ENCODE measurements at places on chromosomes 7 and 10.

DNA sequence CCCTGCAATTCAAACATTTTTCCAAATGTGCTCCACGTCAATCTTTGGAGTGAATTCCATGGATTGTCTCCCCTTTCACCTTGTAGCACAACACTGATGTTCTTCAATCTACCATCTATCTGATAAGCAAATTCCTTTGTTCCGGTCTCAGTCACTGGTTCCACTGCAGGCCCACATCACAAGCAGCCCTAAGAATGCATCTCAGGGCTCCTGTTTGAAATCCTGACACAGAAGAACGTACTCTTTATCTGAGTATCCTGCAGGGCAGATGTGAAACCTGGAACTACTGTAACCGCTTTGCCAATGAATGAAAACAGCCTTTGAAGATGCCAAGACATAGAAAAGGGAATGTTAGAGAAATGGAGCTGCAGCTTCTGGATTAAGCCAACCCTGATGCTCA, 62.9 kb upstream of the FAM133B start:
- no peak for DNase-seq

- DNase-seq = no peak
Observed at GRCh38 chr7:24378871-24379616, 95.1 kb downstream of the NPY start.

DNA sequence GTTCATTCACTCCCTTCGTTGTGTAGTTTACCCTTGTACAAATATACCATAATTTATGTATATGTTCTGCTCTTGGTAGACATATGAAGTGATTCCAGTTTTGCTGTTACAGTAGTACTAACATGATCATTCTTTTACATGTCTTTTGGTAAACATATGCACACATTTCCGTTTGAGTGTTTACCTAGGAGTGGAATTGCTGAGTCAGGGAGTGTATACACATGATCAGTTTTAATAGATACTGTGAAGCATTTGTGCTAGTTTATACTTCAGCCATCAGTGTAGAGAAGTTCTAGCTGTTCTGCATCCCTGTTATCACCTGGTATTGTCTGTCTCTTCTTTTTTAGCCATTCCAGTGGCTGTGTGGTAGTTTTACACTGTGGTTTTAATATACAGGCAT, 34.5 kb upstream of the CYP26C1 start:
- DNase-seq = no peak

DNA sequence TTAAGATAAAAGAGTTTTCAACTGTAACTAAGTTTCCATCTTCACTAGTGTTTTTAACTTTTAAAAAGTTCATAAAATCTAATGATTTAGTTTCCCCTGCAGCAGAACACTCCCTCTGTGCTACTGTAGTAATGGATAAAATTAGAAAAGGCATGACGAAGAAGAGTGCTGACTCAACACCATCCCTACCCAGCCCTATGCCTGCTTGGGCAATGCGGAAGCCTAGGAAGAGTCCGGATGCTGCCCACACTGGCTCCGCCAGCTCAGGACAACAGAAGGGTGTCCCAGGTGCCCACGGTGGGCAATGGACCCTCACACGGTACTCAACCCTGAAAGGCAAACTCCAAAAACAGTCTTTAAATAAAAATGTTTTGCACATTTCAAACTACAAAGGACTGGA, 118.2 kb downstream of the LARP4B start:
- DNase-seq = no peak

DNA sequence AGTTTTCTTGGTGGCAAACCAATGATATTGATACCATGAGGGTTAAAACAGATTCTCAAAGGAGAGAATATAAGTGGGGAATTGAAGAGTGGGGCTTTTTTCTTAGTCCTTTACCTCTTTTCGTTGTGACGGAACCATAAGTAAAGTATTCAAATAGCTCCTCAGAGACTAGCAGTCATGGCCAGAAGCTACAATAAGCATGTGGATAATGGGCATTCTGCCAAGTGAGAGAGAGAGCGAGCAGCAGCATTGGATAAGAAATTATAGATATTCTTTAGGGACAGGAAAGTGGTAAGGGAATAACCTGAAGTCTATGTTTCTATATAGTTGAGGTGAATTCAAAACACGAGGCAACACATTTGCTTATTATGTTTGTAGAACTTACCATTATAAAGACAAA, 235.1 kb downstream of the SEMA3E start:
- peak; percentile 63 for DNase-seq

- DNase-seq = no peak
Observed at GRCh38 chr7:120941856-120942255, 8.7 kb upstream of the ING3 start.

DNA sequence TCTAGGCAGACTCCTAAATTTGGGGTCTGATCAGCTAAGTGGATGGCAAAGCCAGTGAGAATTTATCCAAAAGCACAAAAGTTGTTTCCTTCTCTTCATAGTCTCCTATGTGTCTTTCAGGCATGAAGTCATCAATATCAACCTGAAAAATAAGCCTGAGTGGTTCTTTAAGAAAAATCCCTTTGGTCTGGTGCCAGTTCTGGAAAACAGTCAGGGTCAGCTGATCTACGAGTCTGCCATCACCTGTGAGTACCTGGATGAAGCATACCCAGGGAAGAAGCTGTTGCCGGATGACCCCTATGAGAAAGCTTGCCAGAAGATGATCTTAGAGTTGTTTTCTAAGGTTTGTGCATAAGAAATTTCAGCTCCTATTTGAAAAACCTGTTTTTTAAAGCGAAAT, 4.8 kb downstream of the GSTO1 start:
- no peak for DNase-seq

DNA sequence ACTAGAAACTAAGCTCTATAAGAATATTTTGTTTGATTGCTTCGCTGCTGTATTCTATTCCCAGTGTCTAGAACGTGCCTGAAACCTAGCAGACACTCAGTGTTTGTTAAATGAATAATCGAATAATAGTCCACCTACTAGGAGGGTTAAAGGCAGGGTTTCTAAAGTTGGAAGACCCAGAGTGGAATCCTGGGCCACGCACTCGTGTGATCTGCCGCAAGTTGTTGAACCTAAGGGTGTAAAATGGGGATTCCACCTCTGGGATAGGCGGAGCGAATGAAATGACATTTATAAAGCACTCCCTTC, 702 bp upstream of the AGFG2 start:
- DNase-seq = no peak

- DNase-seq = peak; percentile 43
Observed at GRCh38 chr7:155464948-155465739, 7.2 kb downstream of the EN2 start.

DNA sequence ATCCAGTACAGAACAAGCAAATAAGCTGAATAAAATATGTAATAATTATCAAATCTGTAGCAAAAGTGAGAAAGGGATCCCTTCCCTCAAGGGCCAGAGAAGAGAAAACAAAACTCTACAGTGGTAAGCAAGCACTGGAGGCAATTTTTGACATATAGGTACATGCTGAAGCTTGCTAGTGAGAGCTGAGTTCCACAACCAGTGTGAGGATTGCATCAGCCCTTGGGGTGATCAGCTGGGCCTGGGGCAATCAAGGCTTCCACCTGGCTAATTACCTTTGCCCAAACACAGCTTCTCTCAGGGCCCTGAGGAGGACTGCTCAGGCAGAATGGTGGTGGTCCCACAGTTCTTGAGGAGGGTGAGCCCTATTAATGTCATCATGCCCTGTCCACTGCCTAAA, 134.4 kb upstream of the DLX6 start:
- no peak for DNase-seq

- DNase-seq = no peak
Observed at GRCh38 chr7:142355328-142355727, 97.5 kb upstream of the PRSS58 start.

DNA sequence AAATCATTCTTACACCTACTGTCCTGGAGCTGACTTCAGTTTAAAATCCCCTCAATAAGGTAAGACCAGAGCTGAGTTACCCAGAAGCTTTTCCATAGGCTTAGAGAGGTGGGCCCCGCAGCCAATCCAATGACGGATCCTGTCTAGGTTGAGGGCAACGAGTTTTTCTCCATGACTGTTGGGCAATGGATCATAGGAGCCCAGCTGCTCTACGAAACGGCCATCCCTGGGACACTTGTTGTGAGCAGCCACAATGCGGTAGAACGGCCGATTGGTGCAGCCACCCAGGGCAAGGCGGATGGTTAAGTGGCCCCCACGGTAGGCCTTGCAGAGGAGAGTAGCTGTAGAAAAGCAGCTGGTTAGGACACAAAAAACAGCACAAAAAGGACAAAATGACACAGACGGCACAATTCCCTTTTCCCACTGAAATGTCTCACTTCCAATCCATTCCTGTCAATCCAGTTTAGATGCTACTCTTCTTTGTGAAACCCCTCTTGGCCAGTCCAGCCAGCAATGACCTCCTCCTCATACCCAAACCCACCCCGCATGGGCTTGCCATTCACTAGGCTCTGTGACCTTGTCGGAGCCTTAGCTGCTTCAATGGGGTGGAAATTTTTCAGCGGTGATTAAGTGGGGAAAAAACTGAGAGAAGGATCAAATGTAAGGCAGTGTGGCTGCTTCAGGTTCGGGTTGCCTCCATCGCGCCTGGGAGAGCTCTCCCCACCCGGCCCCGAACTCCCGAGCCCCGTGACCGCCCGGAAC, 580 bp downstream of the MRPS16 start:
- DNase-seq = no peak

DNA sequence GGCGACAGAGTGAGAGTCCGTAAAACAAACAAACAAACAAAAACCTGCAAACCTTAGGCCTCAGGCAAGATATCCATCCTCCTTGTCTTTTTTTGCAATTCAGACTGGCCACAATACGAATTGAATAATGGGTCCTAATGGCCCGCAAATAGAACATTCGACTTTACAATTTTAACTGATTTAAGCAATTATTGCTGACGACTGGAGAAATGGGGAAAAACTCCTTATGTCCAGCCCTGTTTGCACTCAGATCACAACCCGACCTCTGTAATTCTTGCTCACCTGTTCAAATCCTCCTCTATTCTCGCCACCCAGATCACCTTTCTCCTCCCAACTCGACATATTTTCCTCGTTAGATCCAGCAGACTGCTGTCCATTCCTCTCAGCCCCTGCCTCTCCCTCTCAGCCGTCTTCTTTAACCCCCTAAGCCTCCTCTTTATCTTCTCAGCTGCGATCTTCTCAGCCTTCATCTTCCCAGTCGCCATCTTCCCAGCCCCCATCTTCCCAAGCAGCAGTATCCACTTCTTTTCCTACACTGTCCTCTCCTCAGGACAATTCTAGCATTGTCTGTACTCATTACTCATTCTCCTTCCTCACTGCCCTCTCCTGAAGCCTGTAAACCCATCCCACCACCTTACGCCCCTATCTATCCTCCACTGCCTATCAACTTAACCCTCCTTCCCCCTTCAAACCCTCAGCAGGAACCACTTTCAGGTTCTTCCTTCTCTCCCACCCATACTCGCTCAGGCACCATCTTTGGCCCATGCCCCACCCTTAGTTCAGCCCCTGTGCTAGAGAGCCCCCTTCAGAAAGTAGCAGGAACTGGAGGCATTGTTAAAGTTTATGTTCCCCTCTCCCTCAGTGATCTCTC, 61.8 kb downstream of the LRRC17 start:
- DNase-seq = no peak

GRCh38 chr7:136869991-136870865, 1.8 kb downstream of the CHRM2 start:
- no peak for DNase-seq

- DNase-seq = no peak
Observed at GRCh38 chr10:60662917-60663614, 115.2 kb upstream of the CDK1 start.

DNA sequence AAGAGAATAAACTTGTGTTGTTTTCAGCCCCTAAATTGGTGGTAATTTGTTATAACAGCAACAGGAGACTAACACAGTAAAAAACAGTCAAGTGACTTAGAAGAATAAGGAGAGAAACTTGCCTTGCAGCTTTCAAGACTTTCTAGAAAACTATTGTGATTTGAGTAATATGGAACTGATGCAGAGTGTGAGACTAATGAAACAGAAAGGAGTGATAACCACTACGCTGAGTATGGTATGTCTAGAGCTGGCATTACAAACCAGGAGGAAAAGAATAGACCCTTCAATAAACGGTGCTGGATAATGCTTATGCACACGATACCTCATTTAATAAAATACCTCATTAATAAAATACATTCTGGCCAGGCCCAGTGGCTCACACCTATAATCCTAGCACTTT, 99.9 kb downstream of the CREM start:
- DNase-seq = no peak

DNA sequence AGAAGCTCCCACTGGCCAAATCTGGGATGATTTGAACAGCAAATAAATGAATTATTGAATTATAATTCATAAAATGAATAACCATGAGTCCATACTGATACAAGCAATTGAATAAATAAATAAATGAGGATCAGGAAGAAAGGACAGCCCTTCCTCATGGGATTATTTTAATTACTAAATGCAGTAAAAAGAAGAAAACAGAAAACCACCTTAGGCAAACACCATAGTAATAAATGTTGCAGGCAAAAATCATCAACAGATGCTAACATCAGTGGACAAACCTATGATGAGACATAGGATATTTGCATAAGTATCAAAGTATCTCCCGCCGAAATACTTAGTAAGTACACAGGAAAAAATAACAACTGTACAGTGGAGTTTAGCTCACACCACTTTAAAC, 33.2 kb downstream of the RAPGEF5 start:
- no peak for DNase-seq

- no peak for DNase-seq
Observed at GRCh38 chr10:132374612-132375011, 22.4 kb upstream of the PWWP2B start.

Data from eye (tissue), 1 donor.